Activated CD8-positive, alpha-beta memory T cell treated with anti-CD3 and anti-CD28 coated beads, Interleukin-2, amount 10 ng/mL, durations not matched to agents 7 days and 5 days (primary cell): ENCODE measurements at places on chromosomes 3 and 15. TPM values are rescaled to one million over a fixed set of nuclear protein-coding genes. Genes with fewer than 3 reads are reported as not detected.
A peak's percentile ranks its signal among the peaks of the same experiment; 100 is the strongest.

DNA sequence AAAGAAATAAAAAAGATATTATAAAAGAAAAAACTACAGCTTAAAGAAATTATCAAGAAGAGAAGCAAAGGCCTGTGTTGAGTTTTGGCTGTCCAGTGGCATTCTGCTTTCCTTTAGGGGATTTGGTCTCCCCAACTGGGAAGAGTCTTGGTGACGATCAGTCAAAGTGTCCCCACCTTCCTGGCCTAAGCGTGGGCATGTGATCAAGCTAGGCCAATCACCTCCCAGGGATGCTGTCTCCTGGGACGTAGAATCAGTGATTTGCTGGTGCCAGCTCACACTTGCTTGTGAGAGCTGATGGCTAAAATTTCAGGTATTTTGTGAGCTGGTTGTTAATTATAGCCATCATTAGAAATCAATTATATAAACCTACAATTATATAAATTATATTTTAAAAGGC lies 69.5 kb downstream of the ATP2B2 start:
- no peak for DNase-seq

GRCh38 chr3:47293822-47294221 lies 11.1 kb downstream of the KLHL18 start:
- no peak for DNase-seq

- no peak for DNase-seq
Observed at GRCh38 chr15:66573719-66574595, 8.2 kb upstream of the LCTL start.

DNA sequence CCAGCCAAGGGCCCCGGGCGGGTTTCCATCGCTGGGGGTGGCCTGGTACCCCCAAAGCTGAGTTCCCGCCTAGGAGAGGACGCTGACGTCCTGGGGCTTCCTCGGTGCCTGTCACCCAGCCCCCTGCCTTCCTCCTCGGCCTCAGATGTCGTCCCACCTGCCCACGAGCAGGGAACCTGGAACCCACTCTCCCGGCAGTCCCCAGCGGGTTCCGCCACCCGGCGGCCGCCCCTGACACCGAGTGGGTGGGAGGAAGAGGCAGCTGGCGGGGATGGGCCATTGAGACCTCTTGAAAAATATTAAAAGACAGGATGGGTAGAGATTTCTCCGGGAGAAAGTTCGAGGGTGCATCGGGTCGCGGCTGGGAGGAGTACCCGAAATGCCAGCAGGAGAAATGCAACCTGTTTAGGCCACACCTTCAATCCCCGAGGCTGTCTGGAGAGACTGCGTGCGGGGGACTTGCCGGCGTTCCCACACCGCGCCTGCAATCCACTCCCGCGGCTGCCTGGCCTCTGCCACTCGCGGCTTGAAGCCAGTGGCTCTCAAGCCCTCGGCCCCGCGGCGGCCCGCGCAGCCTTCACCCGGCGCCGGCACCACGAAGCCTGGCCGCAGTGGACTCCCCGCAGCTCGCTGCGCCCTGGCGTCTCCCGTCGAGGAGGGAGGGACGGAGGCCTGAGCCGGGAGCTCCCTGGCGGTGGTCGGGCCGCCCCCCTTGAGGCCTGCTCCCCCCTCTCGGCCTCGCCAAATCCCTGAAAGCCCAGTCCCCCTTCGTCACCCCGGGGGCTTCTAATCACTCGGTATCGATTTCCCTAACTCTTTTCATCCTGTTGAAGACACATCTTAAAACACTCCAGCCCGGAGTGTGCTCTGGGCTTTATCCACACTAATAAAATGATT lies 8.6 kb upstream of the NR2F2 start:
- no peak for DNase-seq

GRCh38 chr15:91559066-91559465 lies 294.4 kb upstream of the SLCO3A1 start:
- DNase-seq, result no peak

GRCh38 chr3:131348911-131349310 lies 32.7 kb upstream of the NUDT16 start:
- DNase-seq, result no peak

DNA sequence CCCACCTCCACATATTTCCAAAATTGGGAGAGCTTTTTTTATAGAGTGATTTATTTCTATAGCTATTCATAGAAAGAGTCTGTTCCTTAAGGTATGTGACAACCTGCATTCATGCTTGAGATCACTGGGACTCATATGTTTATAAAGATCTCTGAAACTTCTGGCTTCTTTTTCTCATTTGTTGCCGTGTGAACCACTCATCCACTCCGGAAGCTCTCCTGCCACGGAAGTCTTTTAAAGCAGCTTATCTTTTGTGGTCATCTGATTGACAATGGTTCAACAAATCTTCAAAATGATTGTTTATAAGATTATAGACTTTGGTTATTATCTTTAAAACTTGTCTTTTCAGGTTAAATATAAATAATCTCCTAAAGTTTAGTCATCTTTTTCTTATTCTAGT lies 260.5 kb downstream of the C3orf38 start:
- no peak for DNase-seq

DNA sequence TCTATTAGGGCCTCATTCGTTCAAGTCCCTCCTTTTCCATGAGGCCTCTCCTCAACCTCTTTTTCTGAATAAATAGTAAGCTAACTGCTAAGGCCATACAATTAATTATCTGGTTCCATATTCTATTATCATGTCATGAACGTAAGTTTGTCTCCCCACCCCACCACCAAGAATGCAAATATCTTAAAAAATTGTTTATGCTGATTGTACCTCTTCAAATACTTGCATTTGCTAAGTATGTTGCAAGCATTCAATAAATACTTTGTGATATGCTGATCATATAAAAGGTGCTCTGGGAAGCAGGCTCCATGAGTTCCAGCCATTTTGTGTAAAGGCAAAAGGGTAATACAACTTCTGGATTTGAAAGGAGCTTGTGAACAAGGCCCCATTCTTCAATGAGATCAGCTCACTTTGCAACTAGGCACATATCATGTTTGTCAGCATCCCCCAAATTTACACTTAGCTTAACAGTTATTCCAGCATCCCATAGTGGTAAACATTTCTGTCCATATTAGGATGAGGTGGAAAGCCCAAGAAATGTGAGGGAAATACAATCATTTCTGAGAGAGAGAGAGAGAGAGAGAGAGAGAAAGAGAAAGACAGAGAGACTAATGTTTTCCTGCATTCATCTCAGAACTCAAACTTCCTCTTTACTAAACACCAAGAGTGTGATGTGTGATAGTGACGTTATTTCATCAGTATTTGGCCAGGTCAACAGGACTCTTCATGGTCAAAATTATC lies 33.2 kb downstream of the SLC12A8 start:
- no peak for DNase-seq

- no peak for DNase-seq
Observed at GRCh38 chr3:129176051-129176450, 7.6 kb downstream of the CNBP start.

- DNase-seq, result no peak
Observed at GRCh38 chr15:63522225-63522578, 17.8 kb downstream of the USP3 start.

DNA sequence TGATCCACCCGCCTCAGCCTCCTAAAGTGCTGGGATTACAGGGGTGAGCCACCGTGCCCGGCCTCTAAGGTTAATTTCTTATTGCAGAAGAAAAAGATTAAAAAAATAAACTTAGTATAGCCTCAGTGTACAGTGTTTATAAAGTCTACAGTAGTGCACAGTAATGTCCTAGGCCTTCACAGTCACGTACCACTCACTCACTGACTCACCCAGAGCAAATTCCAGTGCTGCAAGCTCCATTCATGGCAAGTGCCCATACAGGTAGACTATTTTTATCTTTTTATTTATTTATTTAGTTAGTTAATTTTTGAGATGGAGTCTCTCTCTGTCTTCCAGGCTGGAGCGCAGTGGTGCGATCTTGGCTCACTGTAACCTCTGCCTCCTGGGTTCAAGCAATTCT lies 3.2 kb upstream of the FLNB start:
- DNase-seq, result no peak

DNA sequence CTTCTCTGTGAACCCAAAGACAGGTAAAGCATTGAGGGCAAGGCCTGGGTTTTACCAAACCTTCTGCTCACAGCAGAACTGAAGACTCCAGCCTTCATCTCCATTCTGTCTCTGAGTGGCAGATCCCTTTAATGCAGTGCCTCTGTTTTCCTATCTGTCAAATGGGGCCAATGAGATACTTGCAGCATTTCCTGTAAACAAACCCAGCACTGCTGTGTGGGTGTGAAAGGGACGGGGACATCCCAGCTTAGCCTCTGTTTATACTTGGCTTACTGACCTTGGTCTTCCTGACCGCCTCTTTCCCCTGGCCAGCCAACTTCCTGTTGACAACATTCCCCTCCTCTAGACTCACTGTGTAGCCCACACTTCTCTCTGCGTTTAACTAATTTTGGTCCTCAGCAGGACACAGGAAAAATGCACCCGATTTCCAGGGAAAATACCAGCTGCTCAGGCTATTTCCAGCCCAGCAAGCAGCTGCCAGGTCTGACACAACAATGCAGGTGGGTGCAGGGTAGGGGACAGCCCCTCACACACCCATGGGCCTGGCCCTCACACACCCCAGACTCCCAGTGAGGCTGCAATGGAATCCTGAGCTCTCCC lies 105.9 kb upstream of the HERC1 start:
- peak; percentile 48 for DNase-seq

DNA sequence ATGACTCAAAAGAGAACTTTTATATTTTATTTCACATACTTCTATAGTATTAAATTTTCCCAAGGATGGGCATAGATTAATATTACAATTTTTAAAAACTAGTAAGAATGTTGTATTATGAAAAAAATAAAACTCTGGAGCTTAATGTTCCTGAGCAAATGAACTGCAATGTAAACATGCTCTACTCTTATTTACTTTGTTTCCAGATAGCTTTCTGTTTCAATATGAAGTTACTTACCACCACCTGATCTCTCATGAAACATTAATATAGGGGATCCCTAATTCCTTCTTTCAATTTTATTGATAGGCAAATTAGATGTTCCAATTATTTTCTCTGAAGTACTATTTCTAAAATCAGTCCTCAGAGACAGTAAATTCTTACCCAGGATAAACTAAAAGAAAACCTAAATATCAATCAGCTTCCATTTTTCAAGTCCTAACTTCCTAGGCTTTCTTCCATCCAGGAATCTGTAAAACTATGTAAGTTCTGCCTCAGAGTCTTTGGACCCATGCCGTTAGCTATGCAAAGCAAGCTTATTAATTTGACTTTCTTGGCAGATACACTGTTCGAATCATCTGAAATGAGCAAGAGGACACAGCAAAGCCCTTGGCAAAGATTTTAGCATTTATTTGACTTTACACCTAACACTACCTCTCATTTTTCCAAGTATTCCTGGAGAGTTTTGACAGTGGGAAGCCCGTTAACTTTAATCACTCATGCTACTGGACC lies 93.2 kb downstream of the PLCH1 start:
- no peak for DNase-seq

Gene NCBP2
- total RNA-seq, result 52.5 TPM

Gene BOC
- total RNA-seq, result not detected

Gene SPESP1
- 0.70 TPM for total RNA-seq

Gene DNAJC17
- 51.2 TPM for total RNA-seq

Gene IMPG2
- total RNA-seq, result 0.29 TPM

Gene TRANK1
- total RNA-seq, result 41.8 TPM
